SW 1271 (cell line): ENCODE measurements at places on chromosomes 7 and 10.

GRCh38 chr7:31027161-31027965, 24.7 kb upstream of the ADCYAP1R1 start:
- DNase-seq: no peak

DNA sequence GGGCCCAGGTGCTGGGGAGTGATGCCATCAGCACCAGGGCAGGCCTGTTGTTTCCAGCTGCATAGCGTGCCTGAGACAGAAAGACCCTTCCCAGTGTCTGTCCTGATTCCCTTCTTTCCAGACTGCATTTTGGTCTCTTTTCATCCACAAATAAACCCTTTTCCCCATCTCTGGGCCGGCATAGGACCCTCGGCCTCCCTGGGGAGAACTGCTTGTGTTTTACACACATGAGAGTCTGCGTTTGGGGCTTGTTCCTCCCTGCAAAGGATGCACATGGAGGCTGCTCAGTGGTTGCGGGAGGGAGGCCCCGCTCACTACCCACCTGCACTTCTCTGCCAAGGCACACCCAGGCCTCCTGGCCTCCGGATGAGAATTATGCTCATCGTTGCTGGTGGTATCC, 5.8 kb upstream of the MMP21 start:
- no peak for DNase-seq

DNA sequence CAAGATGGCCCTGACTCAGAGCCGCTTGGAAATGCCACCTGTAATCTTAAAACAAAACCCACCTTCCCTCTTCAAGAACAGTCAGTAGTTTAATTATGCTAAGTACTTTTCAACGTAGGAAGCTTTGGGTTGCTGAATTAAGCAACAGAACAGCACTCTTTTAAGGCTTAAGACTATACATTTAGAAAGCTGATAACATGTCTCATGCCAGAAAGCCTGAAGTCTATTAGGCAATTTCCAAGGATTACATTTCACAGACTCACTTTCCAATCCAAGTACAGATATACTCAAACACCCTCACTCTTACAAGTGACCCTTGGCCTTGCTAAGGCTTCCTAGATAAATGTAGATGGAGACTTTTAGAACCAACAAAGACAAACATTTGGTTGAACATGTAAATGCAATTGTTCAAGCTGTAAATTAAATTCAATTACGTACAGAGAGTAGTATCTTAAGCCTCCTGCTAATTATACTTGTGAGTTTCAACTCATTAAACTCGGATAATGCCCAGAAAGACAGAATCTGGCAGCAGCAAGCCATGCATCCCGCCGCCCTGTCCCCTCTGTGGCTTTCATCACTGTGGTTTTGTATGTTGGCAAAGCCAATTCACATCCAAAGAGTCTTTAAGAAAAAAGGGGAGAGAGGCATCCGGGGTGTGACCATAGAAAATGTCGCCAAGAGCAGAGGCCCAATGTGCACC, 283.1 kb upstream of the NRP1 start:
- no peak for DNase-seq

DNA sequence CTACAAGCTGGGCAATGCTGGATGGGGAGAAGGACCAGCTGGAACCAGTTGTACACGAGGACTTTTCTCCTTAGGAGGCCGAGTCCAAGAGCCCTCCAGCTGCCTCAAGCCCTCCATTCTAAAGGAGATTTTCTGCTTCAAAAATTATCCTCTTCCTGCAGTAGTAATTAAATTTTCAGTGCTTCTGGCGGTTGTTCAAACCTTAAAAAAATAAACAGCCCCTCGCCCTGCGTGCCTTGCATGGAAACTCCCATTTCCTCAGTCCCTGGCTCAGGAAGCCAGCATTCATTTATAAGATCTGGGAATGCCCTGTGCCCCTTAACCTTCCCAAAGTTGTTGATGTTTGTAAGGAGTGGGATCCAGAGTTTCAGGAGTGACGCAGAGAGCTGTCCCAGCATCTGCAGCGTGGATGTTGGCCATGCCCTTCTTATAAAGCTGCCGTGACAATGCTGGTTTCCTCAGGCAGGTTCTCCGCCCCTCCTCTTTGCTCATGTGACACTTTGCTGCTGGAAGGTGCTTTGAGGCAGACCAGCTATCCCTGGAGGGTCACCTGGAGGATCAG, 24.0 kb upstream of the ACTR3B start:
- DNase-seq: no peak

DNA sequence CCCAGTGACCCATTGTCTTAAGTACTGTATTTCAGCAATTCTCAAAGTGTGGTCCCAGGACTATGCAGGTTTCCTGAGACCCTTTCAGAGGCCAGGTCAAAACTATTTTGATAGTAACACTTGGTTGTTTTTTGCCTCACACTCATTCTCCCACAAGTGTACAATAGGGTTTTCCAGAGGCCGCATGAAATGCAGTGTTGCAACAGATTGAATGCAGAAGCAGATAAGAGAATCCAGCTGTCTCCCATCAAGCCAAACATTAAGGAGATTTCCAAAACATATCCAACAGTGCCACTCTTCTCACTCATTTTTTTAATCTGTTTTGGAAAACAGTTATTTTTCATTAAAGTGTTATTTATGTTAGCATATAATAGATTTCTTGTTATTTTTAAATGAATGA, 20.0 kb downstream of the VKORC1L1 start:
- no peak for DNase-seq

- DNase-seq: no peak
Measured at GRCh38 chr10:98748298-98748697, 301.6 kb upstream of the HPS1 start.

DNA sequence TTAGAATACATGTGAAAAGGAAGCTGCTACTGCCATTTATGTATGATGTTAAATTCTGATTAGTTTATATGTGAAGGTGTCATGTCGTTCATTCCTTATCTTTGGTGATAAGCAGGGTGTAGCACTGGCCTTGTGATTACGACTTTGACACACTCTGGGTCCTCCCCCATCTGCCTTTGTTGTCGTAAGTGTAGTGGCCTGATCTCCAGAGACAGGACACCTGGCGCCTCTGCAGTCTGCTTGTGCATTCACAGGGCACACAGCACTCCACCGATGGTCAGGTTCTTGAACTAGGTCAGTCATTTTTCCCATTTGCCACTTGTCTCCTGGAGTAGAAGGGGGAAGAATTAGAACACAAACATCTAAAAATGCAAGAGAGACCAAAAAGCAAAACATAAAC, 186.0 kb downstream of the PRKCQ start:
- no peak for DNase-seq

GRCh38 chr7:53491051-53491450, 455.6 kb downstream of the POM121L12 start:
- no peak for DNase-seq

GRCh38 chr7:142357953-142358520, 100.2 kb upstream of the PRSS58 start:
- no peak for DNase-seq

DNA sequence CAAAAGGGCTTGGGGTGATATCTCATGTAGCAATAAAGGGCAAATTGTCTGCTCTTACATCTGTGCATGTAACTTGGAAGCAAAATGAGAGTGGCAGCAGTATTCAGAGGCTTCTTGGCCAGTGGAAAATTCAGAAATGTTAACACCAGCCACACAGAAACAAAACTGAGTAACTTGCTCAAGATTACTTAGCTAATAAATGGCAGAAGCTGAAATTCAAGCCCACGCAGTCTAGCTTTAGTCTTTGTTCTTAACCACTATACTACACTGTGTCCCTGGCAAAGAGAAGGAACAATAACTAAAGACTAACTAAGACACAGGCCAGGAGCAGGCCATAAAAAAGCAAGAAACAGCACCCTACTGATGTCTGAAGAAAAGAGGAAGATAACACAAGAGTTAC, 185.9 kb upstream of the ASAH2 start:
- no peak for DNase-seq

GRCh38 chr7:125355899-125356298, 426.3 kb upstream of the POT1 start:
- DNase-seq: no peak

DNA sequence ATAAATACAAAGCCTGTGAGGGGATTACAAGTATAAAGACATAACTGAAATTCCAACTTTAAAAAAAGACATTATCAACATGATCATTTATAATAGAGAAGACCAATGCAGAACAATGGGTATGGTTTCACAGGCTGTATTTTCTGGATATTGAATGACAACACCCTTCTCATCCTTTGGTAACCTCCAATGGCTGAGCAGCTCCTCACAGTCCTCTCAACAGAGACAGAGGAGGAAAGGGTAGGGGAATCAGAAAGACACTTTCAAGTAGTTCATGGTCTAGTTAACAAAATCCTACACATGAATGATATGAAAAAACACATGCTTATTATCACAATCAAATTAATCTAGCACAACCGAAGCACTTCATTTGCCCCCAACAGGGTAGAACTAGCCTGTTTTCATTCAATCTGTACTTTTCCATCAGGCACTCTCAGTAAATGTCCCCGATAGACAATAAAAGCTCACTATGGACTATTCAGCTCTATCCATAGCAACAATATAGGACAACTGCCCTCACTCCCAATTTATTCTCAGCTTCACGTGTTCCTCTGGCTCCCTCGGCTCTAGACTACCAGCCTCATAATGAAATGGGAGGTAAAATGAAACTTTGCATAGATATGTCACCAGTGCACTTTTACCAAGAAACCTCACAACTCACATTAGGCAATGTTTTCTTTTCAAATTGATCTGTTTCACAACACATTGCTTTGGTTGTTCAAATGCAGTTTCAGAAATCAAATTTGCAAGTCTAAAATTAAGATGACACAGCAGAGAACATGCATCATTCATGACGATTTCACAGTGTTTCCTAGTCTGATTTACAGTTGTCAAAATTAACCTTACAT, 211.4 kb downstream of the THSD7A start:
- no peak for DNase-seq

DNA sequence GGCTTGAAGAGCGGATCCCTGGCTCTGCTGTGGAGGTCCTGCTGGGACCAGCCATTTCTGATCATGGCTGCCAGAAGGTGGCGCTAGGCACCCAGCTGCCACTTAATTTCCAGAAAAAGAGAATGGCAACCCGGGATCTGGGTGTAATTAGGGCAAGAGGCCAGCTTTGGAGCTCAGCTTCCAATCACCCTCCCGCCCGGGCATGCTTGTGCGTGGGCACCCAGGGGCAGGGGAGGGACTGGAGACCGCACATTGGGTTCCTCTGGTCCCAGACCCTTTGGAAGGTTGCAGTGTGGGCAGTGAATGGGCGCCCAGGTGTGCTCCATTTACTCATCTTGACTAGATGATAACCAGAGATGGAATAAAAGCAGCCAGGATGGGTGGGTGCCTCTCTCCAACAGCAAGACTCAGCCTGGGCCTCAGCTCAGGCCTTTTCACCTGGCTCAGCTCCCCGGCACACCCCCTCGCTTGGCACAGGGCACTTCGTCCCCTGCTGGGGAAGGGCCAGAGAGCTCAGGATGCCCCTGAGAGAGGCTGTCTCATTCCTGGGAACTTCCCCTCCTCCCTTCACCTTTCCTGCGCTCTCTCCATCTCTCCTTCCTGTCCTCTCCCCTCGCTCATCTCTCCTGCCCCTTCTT, 14.7 kb downstream of the FAM241B start:
- no peak for DNase-seq

DNA sequence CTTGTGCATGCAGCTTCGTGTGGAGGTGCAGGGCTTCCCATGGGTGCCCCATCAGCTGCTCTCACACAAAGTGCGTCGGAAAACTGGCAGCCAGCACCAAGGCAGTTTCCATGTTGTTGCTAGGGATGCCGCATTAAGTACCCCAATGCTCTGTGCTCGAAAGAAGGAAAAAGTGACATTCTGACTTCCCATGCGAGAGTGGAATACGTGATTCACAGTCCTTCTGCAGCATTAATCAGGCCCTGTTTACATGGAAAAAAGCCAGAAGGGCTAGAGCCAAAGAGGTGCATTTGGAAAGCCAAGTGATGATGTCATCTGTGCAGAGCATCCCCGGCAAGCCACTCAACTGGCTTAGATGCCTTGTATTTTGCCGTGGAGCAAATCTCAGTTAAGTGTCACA, 258.3 kb downstream of the GATA3 start:
- no peak for DNase-seq

DNA sequence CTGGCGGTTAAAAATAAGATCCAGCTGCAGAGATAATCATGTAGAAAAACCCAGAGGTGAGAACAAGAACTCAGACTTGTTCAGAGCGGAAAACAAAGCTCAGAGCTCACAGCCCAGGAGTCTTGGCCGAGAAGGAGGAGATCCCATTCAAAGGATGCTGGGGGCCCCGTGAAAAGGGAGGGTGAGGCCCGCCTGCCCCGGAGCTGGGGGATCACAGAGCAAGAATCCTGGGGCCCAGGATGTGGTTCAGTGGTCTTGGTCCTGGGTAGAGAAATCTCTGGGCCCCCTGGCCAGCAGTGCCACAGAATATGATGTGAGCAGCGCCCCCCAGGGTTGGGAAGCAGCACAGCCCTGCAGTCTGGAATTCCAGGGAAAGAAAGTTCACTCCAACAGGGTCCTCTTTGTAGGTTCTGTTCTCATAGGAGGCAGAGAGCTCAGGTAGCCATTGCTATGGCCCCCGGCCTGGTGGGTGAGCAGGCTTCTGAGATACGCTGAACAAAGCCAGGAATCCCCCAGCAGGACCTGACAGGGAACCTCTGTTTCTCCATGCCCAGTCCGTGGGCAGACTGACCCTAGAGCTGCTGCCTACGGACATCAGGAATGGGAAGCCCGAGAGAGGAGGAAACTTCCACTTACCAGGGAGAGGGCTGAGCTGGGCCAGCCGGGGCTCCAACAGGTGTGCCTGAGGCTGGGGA, 77.7 kb upstream of the GNA12 start:
- no peak for DNase-seq

DNA sequence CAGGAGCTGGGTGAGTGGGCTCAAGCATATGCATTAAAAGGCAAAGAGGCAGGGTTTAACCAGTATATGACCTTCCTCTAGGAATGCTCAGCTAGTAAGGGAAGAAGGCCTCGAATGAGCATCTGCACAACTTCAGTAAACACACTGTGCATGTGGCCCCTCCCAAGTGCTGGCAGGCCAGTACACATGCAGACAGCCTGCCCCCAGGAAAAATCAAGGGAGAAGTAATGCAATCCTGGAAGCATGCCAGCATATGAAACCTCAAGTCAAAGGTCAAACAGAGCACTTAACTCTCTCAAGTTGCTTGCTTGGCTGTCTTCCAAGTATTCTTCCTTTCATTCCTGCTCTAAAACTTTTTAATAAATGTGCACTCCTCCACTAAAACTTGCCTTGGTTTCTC, 208.4 kb downstream of the ACTR3B start:
- DNase-seq: no peak

DNA sequence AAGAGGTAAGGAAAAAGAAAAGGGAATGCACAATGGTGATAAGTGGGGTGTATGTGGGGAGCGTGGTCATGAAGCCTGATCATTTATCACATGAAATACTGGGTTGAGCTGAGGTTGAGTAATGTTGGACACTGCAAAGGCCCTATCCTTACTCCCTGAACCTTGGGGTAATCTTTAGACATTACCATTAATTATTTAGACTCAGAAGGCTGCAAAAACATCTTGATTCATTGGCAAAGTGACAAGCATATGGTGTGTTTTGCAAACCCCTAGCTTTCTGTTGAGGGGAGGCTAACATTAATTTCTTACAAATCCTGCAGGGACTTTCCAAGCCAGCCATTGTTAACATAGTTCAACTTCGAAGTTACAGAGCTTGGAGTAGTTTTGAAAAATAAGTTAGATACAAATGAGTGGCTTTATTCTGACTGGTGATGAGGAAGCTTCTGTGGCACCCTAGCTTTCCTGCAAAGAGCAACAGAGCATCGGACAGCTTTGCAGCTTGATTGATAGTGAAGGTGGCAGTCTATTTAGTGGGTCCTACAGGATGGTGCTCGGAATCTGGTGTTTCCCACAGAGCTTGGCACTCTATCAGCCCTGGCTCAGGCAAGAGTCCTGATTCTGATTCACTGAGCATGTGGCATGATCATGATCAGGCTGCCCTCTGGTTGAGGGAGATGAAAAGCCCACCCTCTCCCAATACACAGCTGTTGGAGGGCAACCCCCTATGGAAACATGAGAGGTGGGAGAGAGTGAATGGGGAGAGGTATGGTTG, 153.7 kb upstream of the NPVF start:
- DNase-seq: no peak
